D341Med (cell line): ENCODE measurements at places on chromosomes 4 and X.

DNA sequence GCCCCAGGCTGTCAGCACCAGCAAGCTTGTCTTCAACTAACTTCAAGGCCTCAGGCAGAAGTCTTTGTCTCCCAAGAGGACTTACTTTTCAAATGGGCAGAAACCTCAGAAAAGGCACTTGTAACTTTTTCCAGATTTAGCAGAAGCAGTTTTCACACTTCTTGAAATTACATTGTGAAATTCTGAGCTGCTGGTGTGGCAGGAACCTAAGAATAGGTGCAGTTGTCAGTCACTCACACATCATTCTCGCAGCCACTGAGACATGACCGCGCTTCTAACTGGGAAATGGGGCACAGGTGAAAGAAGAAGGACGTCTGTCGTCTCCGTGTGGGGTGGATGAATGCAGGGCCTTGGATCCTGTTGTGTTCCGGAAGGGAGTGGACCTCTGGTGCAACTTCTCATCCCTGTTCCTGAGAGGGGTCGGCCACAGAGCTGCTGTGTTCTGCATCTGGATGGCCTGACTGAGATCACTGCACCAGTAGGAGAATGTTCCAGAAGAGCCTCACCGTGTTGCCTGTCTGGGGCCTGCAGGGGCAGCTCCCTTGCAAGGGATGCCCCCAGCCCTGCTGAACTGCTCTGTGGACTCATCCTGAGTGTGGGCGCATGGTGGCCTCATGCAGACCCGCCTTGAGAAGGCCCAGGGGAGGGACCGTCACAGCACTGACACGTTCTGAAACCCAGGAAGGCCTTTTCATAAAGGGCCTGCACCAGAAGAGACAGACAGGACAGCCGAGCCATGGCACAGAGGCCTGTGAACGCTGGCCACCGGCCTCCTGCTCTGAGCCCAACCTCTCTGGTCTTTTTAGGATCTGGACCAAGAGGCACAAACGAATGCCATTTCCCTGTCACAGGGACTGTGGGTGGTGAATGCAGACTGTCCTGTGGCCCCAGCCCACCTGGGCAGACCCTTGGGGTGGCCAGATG is 18.7 kb downstream of the NAT8L start:
- peak; percentile 24 for DNase-seq

DNA sequence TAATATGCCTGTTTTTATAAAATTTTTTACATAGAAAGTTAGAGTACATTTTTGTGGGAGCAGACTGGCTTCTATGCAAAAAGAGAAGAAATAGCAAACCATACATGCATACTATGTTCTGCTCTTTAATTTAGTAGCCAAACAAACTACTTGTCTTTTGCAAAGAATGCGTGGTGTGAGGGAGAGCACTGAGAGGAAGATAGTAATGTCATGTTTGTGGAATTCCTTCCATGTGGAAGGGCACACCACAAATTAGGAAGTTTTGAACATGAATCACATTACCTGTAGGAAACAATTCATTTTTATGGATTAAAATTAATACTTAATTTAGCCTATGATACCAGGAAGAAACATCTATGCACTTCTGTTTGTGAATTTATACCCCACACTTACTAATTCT is 1529.1 kb upstream of the ADGRL3 start:
- no peak for DNase-seq

GRCh38 chr4:99683895-99684294 is 26.3 kb upstream of the C4orf54 start:
- DNase-seq, result no peak

DNA sequence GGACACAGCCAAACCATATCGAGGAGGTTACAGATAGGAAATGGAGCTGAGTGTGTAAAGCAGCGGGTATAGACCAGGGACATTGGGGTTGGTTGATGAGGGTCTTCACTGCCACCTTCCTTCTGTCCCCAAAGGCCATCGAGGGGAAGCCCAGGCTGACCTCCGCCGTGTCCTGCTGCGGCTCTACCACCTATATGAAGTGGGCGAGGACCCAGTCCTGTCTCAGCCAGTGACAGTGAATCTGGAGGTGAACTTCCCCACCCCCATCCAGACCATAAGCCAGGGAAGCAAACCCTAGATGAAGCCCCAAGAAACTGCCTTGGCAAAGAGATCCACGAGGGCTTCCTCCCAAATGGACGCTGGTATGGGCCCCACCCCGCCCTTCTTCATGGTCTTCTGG is 23.2 kb upstream of the MRFAP1 start:
- DNase-seq, result no peak

- DNase-seq, result no peak
These were observed 135.0 kb downstream of the RBM46 start for GRCh38 chr4:154916068-154916467.

DNA sequence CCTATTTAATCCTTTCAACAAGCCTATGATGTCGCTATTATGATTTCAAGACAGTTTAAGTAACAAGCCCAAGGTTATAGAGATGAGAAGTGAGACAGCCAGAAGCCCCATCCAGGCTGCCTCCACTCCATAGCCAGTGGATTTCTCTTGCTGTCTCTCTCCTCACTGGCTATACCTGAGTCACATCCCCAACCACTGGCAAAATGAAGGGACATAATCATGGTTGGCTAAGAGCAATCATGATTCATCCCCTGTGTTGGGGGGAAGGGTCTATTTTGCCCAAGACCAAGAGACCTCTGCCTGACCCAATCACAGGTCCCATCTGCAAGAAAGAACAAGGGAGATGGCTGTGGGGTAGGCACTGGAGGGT is 334.9 kb upstream of the GATB start:
- DNase-seq, result no peak

DNA sequence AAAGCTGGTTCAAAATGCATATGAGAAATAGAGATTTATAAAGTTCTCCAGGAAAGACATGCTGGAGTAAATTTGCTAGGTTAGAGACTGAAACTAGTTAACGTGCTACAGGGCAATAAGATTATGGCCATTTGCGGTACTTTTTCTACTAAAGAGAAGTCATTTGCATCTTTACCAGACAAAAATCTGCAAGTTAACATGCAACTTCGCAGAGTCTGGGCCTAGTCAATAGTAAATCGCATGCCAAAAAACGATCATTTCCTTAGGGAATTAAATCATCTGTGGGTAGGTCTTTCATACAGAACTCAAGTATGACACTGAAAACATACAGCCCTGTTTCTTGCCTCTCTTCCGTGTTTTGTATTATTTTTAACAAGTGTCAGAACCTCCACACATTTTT is 32.8 kb upstream of the REST start:
- DNase-seq, result no peak

DNA sequence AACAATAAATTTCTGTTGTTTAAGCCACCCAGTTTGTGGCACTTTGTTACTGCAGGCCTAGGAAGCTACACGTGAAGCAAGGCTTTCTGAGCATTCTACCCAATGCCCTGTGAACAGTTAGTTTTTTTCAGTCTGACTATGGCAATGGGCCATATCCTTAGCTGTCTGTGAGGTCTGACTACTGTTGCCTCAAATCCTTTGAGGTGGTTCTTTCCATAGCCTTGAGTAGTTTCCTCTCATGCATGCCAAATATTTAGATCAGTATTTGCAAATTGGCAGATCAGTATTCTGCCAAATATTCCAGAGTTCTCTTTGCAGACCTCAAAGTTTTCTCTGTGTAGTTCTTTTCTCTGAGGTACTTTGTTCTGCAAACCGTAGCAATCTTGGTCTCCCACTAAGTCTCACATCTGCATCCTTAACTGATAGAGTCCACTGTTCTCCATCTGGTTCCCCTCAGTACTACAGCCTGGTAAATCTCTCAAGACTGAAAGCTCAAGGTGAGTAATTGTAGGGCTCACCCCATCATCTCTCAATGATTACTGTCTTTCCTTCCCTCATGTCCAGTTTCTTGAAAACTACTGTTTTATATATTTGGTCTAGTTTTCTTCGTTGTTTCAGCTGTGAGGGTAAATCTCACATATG is 984.9 kb upstream of the INTU start:
- DNase-seq, result no peak

- no peak for DNase-seq
These were observed 117.3 kb downstream of the SNCA start for GRCh38 chr4:89719536-89720090.

- no peak for DNase-seq
These were observed 8.0 kb downstream of the AMOT start for GRCh38 chrX:112832481-112833095.

- DNase-seq, result no peak
These were observed 180.2 kb downstream of the ARAP2 start for GRCh38 chr4:36064117-36064516.

DNA sequence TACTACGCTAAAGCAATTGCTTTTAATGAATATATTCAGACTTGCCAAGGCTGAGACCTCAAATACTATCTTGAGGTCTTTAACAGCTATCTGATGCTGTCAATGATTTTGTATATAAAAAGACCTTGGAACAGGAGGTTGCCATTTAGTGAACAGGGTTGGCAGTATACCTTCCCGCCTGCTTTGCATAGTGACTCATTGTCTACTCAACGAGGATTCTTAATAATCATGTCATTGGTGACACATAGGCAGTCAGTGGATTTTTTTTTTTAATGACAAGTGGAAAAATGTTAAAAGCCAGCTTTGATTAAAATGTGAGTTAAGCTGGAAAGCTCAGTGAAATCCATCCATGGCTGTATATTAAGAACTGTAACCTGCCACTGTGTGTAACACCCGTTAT is 164.0 kb downstream of the ASMT start:
- DNase-seq, result no peak

DNA sequence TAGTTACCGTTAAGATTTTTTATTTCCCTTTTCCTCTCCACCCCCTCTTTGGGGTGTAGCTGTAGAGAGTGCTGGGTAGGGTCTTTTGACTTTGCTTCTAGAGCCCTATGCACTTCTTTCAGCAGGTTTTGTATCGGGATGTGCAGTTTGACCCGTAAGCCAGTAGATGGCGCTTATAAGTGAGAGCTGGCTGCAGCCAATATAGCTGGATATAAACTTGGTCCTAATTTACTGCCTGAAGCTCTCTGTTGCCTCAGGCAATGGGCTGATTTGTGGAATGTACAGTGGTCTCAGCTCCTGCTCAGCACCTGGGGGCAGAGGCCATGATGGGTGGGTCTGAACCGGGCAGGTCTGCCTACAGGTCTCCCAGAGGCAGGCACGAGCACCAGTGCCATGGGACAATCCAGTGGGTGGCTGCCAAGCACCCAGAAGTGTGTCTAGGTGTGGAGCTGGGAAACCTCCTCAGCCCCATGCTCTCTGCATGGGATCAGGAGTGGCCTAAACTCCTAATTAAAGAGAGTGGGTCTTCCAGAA is 146.5 kb downstream of the SPANXN1 start:
- no peak for DNase-seq

DNA sequence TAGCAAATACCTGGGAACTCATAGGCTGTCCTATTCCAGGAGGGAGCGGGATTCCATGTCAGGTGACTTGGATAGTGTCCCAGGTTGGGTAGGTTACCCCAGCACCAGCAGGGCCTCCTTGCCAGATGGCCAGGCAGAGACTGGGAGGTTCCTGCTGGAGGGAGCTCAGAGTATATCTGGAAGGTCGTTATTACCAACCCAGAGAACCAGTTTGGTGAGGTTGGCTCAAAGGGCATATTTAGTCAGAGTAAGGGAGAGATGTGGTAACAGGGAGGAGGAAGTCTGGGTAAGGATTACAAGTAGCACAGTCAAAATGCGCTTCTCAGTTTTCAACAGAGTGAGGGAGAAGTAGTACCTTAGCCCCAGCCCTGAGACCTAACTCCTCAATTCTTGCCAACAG is 53.3 kb upstream of the LNX1 start:
- no peak for DNase-seq

- DNase-seq, result peak; percentile 25
These were observed 3.0 kb upstream of the MAB21L2 start for GRCh38 chr4:150578745-150579501.

DNA sequence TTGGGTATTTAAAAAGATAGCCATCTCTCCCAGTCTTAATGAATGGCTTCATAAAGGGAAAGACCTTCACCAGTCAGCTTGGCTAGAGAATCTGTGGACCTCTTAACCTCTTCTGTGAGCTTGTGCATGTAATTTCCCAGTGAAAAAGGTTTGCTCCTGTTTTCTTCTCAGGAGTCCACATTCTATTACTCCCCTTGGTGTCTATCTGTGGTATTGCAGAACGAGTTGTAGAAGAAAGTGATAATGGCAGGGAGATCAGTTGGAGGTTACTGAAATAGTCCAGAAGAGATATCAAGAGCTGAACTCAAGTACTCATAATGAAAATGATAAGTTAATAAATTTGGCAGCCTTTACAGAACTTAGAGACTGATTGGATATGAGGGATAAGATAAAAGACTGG is 16.5 kb upstream of the VAMP7 start:
- DNase-seq, result peak; percentile 17

- no peak for DNase-seq
These were observed 541.4 kb upstream of the BOD1L1 start for GRCh38 chr4:14168919-14169318.

DNA sequence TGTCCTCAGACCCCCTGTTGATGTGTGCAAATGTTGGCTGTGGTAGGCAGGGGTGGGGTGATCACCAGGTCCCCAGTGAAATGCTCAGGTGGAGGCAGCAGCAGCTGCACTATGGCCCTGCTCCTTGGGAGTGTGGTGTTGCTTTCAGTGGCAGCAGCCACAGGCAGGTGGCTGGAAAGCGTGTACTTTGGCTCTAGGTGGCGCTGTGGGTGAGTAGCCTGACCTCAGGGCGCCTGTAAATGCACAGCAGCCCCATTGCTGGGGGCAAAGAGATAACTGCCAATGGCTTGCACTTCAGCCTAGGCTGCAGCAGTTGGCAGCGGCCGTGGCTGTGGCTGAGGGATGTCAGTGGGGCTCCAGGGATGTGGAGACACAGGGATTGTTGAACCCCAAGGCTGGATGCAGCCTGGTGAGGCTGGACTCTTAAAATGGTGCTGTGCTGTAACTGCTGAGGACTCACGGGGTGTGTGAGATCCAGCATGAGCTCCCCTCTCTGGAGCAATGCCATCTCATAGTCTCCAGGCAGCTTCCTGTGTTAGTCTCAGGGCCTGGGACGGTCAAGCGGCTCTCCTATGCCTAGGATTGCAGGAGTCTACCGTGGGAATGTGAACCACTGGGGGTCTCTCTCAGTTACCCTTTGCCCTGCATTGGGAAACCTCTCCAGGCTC is 421.7 kb upstream of the HTR2C start:
- DNase-seq, result peak; percentile 29

GRCh38 chrX:53452812-53453211 is 18.6 kb upstream of the HSD17B10 start:
- no peak for DNase-seq

GRCh38 chr4:66628146-66628545 is 917.2 kb downstream of the CENPC start:
- DNase-seq, result no peak

DNA sequence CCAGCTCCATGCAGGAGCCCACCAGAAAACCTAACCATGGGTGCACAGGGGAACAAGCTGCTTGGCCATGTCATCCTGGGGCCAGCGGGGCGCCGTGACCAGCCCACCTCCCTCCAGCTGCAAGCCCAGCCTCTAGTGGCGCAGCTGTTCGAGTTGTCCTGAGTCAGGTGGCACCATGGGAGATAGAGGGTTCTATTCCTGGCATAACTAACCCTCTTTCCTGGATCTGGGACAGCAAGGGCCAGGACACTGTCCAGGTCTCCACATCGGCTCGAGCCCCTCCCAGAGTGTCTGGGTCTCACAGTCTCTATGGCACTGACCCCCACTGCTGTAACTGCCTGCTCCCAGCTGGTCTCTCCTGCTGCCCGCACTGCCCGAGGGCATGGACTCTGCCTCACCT is 16.7 kb downstream of the ABLIM2 start:
- no peak for DNase-seq

- no peak for DNase-seq
These were observed 80.5 kb downstream of the HNRNPD start for GRCh38 chr4:82293304-82293703.
